G401 (cell line): ENCODE measurements at places on chromosomes 3 and 15.

GRCh38 chr3:30457081-30457480, 149.3 kb upstream of the TGFBR2 start:
- DNase-seq: no peak

DNA sequence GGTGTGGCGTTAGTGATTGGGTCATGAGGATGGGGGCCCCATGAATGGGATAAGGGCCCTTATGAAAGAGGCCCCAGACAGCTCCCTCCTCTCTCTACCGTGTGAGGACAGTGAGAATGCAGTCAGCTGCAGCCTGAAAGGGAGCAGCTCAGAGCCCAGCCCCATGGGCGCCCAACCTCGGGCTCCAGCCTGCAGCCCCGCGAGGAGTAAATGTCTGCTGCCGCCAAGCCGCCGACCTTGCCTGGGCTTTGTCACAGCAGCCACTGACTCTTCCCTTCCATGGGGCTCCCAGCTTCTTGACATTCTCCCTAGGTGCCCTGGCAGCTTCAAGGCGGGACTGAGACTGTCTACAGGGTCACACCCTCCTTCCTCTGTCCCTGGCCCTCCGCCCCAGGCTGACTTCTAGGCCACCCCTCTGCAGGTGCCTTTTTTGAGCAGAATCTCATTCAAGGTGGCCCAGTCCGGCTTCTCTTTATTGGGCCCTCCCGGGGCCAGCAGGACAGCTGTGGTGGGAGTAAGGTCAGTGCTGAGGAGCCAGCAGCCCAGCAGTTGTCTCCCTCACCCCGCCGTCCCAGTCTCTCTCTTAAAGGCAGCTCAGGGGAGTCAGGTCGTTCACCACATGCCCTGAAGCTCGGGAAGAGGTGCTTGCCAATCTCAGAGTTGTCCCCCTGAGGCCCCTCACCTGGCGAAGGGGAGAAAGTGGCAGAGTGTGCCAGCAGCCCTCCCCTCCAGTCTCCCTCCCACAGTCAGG, 18.7 kb upstream of the PRR20G start:
- no peak for DNase-seq

GRCh38 chr15:90664650-90665287, 52.4 kb upstream of the BLM start:
- DNase-seq: peak; percentile 53

- peak; percentile 95 for DNase-seq
These were observed 40.0 kb downstream of the TYRO3 start for GRCh38 chr15:41599061-41599460.

GRCh38 chr3:105352976-105353375, 13.7 kb upstream of the ALCAM start:
- DNase-seq: no peak

GRCh38 chr15:58587486-58587885, 155.7 kb downstream of the LIPC start:
- DNase-seq: no peak

- DNase-seq: no peak
These were observed 1.5 kb upstream of the NCKIPSD start for GRCh38 chr3:48687220-48687678.

GRCh38 chr3:16467393-16467792, 46.1 kb downstream of the RFTN1 start:
- DNase-seq: no peak

- no peak for DNase-seq
These were observed 184.8 kb downstream of the SHQ1 start for GRCh38 chr3:72663429-72663828.

- DNase-seq: no peak
These were observed 26.3 kb downstream of the MRPS11 start for GRCh38 chr15:88493844-88494243.

DNA sequence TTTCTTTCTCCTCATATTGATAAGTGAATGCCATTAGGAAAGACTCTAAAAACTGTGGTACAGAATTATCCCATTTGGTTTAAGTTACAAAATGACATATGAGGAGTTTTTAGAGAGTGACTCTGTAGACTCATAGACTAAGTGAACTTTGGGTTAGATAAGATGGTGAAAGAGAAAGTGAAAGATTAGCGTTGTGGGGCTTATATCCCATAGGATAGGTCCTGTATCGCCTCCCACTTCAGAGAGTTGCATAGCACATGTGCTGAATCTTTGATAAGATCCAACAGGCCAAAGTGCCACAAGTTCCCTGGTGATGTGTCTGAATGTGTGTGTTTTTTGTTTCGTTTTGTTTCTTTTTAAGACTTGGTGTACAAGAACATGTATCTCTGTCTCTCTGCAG, 666.9 kb downstream of the MECOM start:
- DNase-seq: no peak

GRCh38 chr15:42490291-42490670, 660 bp downstream of the ZNF106 start:
- no peak for DNase-seq

DNA sequence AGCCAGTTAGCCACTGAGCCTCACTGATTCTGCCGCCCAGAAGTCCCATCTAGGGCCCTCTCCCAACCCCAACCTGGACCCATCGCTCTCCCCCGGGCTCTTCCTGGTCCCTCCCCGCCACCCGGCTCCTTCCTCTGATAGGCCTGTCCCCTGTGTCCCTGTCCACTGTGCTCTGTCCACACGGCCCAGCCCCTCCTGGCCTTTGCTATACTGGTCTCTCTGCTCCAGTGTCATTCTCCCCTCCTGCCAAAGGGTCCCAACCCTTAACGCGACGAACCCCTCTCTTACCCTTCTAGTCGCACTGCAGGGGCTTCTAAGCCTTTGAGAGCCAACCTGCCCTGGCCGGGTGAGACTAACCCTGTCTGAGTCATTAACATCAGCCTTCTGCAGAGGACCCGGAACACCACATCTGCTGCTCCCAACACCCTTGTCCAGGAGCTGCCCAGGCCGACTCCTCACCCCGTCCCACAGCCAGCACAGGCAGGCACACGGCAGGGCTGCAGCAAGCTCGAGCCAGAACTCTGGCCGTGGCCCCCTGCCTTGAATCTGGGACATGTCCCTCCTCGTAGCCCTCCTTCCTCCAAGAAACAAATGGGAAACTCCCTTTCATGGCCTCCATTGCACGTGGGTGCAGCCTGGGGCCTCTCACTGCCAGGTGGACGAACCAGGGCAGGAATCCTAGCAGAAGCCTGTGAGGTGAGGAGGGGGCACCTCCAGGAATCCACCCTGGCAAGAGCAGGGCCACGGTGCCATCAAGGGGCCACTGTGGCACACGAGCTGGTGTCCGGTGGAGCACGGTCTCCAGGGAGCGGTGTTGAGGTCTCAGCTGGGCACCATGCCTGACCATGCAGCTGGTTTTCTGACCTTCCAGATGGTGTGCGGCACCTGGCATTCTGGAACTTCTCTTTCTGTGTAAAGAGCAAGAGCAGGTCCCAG, 140.9 kb upstream of the IQSEC1 start:
- DNase-seq: no peak

GRCh38 chr15:99108993-99109392, 4.1 kb downstream of the SYNM start:
- no peak for DNase-seq

DNA sequence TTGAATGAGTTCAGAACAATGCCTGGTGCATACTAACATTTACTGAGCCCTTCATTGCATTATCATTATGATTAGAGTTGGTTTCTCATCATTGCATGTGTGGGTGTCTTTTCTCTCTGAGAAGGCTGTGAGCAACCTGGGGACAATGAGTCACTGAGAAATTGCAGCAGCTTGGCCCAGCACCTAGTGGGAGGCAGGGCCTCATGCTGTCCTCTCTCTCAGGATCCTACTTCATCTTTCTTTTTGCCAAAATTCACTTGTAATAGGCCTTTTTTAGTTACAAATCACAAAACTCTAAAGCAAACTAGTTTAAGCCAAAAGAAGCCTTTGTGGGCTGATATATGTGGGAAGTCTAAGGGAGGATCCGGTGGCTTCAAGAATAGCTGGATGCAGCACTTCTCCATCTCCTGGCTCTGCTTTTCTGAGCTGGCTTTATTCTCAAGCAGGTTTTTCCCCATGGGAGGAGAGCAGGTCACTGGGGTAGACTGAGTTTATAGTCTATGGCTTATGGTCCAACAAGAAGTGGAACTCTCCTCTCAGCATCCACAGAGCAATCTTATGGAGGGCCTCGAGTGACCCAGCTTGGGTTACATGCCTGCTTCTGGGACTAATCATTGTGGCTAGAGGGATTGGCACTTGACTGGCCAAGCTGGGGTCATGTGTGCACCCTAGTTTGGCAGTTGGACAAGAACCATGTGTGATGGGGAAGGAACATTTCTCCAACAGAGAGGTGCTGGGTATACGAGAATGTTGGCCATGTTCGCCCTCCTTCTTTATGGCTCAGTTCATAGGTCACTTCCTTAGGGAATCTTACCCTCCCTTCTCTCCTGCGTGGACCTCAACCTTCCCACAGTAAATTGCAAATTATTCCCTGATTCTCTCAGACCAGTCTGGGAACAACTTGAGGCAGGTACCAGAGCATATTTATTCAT, 8.7 kb upstream of the CAMK1 start:
- no peak for DNase-seq

- peak; percentile 64 for DNase-seq
These were observed 48.7 kb downstream of the BSN start for GRCh38 chr3:49602877-49603411.

GRCh38 chr3:138348754-138349739, 668 bp downstream of the MRAS start:
- DNase-seq: peak; percentile 65

- no peak for DNase-seq
These were observed 47.2 kb downstream of the FAM227B start for GRCh38 chr15:49573421-49573820.

DNA sequence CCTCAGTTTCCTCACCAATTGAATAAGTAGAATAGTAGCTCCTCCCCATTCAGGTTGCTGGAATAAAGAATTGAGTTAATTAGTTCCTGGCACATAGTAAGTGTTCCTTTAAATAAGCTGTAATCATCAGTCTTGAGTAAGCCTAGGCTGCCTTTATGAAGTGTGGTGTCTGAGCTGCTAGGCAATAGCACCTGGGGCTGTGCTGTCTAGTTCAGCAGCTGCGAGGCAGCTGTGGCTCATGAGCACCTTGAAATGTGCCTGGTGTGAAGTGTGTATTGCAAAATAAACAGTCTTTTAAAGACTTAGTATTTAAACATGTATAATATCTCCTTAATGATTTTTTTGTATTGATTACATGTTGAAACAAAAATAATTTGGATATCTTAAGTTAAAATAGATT, 77.6 kb downstream of the TOP2B start:
- DNase-seq: no peak

GRCh38 chr3:128800241-128801187, 74.5 kb downstream of the RAB7A start:
- DNase-seq: peak; percentile 87

GRCh38 chr3:4985330-4986174, 6.3 kb downstream of the BHLHE40 start:
- peak; percentile 20 for DNase-seq

- no peak for DNase-seq
These were observed 90.9 kb upstream of the ROBO2 start for GRCh38 chr3:76949033-76949432.

DNA sequence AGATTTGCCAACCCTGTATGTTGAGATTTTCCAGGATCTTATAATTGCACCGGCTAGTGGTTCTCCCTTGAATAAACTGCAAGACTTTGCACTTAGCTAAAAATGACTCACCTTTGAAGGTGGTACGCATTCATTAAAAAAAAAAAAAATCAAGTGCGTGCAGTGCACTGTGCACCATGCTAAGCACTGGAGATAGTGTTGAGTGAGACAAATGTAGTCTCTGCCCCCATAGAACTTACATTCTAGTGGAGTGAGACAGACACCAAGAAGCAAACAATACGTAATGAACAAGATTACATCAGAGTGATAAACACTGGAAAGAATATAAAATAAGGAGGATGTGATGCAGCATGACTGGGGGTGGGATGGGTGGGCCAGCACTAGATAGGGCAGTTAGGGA, 69.4 kb downstream of the ITPR1 start:
- no peak for DNase-seq

DNA sequence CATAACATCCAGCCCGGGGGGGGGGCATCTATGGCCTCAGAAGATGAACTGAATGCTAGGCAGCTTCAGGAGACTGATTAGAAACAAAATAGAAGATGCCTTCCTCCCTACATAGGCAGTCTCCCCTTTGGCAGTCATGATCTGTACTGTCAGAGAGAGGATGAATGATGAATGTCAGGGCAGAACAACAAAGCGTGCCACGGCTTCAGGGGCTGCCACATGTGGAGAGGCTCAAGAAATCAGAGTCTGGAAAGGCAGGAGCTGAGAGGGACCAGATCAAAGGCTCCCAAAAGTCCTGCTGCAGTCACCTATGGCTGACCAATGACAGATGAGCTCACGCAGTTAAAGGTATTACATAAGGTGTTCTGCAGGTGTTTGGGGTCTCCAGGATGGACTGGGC, 180.4 kb downstream of the UACA start:
- no peak for DNase-seq

- no peak for DNase-seq
These were observed 36.3 kb downstream of the SLC27A2 start for GRCh38 chr15:50218291-50218690.

- DNase-seq: no peak
These were observed 39.5 kb upstream of the C3orf80 start for GRCh38 chr3:160185751-160186150.

- no peak for DNase-seq
These were observed 17.2 kb downstream of the ST3GAL6 start for GRCh38 chr3:98780343-98780742.

GRCh38 chr15:100093211-100094126, 248.3 kb downstream of the ADAMTS17 start:
- DNase-seq: no peak

DNA sequence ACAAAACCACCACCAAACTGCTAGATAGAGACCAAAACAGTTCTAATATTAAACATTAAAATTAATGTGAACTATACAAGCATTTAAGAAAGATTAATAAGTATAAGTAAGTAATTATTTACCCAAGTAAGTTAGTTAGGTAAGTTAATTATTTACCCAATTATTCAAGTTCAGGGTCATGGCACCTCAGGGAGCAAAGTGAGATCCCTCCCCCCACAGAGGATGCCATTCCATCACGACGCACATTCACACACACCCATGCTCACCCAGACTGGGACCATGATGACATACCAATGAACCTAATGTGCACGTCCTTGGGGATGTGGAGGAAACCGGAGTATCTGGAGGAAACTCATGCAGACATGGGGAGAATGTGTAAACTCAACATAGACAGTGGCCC, 229.1 kb downstream of the NR2F2 start:
- no peak for DNase-seq

- no peak for DNase-seq
These were observed 458.1 kb downstream of the DIPK2A start for GRCh38 chr3:144429719-144430121.

GRCh38 chr3:191239407-191240031, 40.5 kb downstream of the OSTN start:
- DNase-seq: no peak

- peak; percentile 81 for DNase-seq
These were observed 85.1 kb downstream of the PDCD6IP start for GRCh38 chr3:33883538-33883950.
